AG04449 (cell line): ENCODE measurements at places on chromosomes 1 and 21.

DNA sequence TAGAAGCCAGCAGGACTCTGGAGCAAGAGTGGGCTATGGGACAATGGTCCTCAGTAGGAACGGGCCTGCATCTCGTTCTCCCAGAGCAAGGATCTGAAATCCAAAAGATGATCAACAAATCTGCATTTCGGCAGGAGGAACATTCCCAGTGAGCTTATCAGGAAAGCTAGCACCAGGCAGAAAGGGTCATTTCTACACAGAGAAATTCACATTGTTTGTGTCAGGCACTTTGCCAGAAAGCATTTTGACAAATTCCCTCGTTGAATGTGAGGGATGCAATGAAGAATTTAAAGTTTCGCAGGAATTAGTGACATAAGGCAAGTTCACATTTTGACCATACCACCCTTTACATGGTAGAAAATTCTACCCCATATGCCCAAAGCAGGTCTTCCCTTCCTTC is 31.6 kb upstream of the ETS2 start:
- DNase-seq = no peak

GRCh38 chr1:209761011-209761635 is 5.3 kb downstream of the TRAF3IP3 start:
- DNase-seq = no peak

DNA sequence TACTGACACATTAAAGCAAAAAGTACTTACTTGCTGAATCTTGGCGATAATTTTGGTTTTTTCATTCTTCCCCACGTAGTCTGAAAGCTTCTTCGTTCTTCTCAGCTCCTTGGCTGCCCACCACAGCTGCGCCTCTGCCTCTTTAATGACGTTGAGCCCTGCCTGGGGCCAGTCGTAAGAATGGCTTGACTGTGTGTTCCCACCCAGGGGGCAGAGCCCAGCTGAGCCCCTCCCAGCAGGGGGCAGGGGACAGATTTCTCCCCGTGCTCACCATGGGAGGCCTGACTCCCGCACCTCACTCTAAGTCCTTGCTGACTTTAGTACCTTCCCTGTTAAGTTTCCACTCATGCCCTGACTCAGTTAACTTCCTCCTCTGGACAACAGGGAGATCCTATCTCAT is 9.0 kb downstream of the CFAP298 start:
- no peak for DNase-seq

DNA sequence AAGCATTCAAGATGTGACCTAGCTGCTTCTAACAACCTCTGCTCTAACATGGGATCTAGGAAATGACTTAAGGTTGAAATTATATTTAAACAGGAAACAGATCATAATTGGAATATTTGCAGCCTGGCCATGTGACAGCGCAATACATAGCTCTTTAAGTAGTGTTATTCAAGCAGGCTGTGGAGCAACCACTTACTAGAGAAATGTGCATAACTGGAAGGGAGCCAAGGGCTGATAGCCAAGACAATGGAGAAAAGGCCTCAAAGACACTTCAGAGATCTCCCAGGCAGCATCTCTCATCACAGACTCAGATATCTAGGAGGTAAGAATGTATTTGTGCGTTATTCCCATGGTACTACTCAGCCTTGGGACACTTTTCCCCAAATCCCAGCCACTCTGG is 823.0 kb upstream of the PRMT6 start:
- no peak for DNase-seq

DNA sequence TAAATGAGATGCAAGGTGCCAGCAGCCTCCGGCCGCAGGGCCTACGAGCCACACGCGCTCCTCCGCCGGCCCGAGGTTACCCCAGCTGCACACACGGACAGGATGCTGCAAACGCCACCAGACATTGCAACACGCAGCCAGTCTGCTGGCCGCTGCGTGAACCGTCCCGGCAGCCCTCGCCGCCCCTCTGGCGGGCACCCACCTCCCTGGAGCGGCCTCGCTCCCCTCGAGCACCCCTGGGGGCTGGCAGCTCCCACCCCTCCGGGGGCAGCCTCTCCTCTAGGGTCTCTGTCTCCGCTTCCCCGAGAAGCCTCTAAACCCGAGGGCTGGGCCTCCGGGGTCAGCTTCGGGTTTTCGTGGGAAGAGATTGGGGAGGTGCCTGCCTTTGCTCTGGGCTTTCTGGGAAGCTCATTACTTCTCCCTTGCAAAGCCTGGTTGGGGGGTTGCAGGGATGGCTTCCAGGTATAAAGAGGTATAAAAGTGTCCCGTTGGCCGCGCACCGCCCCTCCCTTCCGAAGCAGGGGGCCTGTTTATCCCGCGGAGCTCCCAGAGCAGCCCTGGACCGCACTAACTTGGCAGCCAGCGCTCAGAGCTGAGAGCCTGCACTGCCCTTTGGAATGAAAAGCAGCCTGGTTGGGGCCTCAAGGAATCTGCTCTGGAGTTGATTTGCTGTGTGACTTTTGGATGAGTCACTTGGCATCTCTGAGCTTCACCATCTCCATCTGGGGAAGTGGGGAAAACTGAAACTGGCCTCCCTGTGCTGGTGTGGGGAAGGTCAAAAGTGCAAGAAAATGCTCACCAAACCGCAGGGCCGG is 21.8 kb downstream of the DHRS3 start:
- peak; percentile 95 for DNase-seq

- DNase-seq = no peak
Measured at GRCh38 chr1:46543382-46543760, 8.1 kb downstream of the KNCN start.

GRCh38 chr21:44437371-44437695 is 18.0 kb upstream of the LRRC3 start:
- DNase-seq = no peak

DNA sequence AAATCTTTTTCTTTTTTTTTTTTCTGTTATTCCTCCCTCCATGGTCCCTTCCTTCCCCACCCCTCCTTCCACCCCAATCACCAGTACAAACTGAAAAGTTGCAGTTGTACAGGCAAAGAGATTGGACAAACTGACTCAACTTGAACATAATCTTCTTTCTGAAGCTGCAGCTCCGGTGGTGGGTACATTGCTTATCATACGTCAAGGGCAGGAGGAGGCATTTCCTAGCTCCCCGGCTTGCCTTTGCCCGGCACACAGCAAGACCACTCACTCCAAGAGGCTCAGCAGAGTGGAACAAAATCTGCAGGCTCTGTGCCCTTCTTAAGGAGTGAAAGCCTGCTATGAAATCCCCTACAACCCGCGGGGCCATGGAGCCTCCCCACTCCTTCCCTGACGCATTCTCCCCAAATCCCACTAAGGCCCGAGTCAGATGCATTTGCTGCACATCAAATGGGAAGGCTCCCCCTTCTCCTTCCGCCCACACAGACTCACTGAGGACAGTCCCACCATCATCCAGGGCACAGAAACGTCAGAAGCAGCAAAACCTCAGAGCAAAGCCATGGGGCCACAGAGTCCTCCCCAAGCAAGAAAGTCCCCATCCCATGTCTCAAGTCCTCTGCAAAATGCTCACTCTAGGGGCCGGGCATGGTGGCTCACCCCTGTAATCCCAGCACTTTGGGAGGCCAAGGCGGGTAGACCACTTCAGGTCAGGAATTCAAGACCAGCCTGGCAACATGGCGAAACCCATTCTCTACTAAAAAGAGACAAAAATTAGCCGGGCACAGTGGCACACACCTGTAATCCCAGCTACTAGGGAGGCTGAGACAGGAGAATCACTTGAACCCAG is 45.9 kb downstream of the SYF2 start:
- DNase-seq = no peak

DNA sequence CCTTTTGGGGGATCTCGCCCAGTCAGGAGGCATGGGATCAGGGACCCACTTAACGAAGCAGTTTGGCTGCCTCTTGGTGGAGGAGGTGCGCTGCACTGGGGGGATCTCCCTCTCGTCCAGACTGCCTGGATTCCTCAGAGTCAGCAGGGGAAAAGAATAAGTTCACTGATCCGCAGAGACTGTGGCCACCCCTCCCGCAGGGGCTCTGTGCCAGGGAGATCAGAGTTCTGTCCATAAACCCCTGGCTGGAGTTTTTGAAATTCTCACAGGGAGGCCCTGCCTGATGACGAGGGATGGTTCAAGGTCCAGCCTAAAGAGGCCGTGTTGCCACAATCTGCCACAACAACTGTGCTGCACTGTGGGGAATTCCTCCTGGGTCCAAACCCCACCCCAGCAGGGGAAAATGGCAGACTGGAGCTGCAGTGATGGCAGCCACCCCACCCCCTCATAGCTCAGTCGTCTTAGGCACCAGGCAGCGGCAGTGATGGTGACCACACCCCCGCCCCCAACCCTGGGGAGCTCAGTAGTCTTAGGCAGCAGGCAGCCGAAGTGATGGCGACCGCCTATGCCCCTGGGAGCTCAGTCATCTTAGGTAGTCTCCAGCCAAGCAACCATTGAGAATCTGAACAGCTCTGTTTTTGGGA is 273.8 kb upstream of the USP25 start:
- DNase-seq = no peak

GRCh38 chr1:117405042-117405441 is 37.8 kb downstream of the MAN1A2 start:
- no peak for DNase-seq

- no peak for DNase-seq
Measured at GRCh38 chr1:44328671-44329416, 26.2 kb downstream of the ERI3 start.

DNA sequence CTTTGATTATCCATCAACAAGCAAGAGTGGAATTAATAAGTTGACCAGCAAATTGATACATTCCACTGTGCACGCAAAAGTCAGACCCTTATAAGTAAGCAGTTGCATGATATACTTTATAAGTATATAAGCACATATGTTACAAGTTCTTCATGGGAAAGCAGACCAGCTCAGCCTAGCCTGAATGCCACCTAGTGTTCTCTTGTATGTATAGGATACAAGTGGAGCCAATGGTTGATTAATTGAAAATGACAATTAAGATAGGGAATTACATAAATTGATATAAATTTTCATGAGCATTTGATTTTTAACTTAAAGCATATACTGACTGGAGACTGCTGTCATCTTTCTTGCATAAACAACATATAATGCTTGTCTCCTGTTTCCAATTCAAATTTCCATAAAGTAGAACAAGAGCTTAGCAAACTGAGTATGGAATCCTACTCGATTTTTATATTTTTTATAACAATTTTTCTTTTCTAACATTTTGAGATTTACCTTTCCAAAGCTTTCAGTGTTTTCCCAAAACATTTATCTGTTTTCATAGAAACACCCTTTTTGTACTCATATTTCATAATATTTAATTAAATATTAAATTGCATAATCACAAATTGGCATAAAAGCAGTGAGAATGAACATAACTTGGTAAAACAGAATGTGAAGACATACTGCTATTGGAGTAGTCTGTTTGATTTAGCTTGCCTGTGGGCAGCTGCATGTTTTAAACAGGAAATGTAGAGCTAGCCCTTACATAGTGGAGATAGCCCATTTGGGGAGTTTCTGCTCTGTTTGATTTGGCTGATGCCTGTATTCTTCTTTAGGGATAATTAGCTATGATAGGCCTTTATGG is 62.8 kb downstream of the MAGI3 start:
- DNase-seq = no peak

- DNase-seq = no peak
Measured at GRCh38 chr1:87951852-87952251, 623.2 kb downstream of the LMO4 start.

DNA sequence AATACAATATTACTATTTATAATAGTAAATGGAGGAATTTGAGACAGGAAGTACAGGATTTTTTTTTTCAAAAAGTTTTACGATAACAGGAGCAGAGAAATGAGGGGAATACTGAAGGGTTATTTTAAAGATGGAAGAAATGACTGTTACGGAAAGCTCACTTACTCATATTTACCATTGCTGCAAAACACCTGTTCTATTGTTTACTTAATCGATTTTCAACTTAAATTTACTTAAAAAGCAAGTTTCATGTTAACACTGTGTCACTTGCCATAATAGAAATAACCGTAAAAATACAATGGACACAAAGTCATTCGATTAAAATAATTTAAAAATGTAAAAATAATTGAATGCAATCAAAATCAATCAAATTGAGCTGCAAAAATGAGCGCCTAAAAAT is 3.4 kb upstream of the EXO1 start:
- no peak for DNase-seq

DNA sequence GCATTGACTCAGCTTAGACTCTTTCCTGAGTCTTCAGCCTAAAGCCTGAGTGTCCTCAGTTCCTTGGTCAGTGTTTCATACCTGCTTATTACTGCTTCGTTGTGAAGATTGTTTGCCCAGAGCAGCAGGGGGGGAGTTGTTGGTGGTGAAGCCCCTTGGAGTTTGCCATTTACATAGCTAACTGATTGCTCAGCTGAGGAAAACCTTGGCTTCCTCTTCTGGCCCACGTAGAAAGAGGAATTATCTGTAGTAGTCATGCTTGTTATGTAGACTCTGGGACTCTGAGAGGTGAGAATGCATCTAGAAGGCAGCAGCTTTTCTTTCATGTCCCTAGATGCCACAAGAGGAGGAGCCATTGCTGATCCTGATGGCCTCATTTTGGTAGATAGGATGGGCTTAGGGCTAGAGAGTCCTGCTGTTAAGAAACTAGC is 125.9 kb downstream of the MAST2 start:
- DNase-seq = no peak

GRCh38 chr1:160363951-160364735 is 2.7 kb upstream of the NHLH1 start:
- DNase-seq = no peak

GRCh38 chr1:24207709-24208108 is 20.6 kb upstream of the IFNLR1 start:
- DNase-seq = no peak

- DNase-seq = no peak
Measured at GRCh38 chr1:19476450-19477190, 8.7 kb downstream of the CAPZB start.

DNA sequence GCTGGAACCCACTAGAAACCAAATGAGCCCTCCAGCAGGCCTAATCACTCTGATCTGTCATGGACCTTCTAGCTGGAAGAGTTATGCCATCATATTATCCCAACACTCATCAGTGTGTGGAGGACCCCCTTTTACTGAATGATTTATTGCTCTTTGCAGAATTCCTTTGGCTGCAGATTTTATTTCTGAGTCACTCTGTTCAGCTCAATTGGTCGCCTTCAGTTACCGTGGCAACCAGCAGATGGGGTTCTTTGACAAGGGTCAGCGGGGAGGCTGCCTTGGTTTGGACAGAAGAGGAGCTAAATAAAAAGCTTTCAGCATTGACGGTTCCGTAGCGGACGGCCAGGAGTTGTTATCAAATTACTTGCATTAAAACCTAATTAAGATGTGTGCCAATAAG is 220.1 kb downstream of the SDCCAG8 start:
- DNase-seq = no peak

GRCh38 chr1:29197590-29197924 is 15.9 kb upstream of the SRSF4 start:
- DNase-seq = no peak

DNA sequence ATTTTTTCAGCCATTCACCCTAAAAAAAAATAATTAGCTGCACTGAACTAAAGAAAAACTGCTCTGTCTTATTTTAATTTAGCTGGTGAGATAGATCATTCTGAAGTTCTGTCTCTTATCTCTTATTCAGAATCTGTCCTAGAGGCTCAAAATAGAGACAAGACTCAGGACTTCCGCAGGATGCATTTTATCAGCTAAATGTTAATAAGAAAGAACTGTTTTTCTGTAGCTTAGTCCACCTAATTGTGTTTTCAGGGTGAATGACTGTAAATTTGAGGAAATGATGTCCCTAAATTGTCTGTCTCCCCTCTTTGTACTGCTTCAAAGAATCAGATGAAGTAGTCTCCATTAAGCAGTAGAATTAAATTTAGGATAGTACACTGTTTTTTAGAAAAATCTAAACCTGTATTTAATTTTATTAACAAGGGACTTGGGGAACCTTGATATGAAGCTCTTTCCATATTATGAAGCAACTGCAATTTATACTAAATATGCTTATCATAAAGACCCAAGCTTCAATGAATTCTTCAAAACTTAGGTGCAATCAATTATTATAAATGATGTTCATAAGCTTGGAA is 671.9 kb downstream of the RWDD3 start:
- DNase-seq = no peak
